ENCODE measurements at places on chromosomes 3 and 15. TPM values are rescaled to one million over a fixed set of nuclear protein-coding genes. Genes with fewer than 3 reads are reported as not detected.

The COL7A1 gene
- 0.88 TPM for total RNA-seq

The CADPS gene
- 0.82 TPM for total RNA-seq

The SLC6A20 gene
- not detected for total RNA-seq

GRCh38 chr3:127478922-127479321, 111.6 kb downstream of the TPRA1 start:
- H3K4me1 ChIP-seq, result no peaks in the 10 kb centered on the region
- no peaks in the 10 kb centered on the region for H3K27me3 ChIP-seq

GRCh38 chr15:63560741-63561448, 36.3 kb upstream of the FBXL22 start:
- H3K27ac ChIP-seq, result no peak overlapping the region
- H3K36me3 ChIP-seq, result no peaks in the 10 kb centered on the region
- H3K4me3 ChIP-seq, result no peak overlapping the region
- H3K27me3 ChIP-seq, result no peaks in the 10 kb centered on the region
- no peak for DNase-seq

DNA sequence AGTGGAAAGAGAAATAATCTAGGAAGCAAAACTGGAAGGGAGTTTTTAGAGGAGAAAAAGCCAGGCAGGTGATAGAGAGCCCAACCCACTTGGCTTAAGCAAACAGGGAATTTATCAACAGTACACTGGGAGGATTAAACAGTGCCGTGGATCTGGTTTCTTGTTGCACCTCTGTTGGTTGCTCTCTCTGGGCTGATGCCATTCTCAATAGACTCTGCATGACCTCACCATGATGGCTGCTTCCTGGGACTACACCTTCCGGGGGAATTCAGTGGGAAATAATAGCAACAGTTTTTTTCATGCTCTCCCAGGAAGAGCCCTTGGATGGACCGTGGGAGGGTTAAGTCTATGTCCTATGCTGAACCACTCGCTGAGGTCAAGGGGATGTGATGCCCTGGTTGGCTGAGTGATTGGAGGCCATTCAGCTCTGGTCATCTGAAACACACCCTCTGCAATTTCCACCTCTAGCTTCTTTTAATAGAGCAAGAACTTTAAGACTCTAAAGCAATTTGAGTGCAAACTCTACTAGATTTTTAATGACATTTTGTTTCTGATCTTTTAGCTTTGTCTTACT, 74.2 kb downstream of the EPHB1 start:
- H3K4me3 ChIP-seq, result no peak overlapping the region
- H3K27ac ChIP-seq, result no peak overlapping the region
- DNase-seq, result no peak
- no peaks in the 10 kb centered on the region for H3K27me3 ChIP-seq

- no peak overlapping the region for H3K27ac ChIP-seq
- H3K4me1 ChIP-seq, result no peaks in the 10 kb centered on the region
- no peak for DNase-seq
- H3K4me3 ChIP-seq, result no peak overlapping the region
Observed at GRCh38 chr15:25884370-25884769, 21.2 kb upstream of the ATP10A start.

DNA sequence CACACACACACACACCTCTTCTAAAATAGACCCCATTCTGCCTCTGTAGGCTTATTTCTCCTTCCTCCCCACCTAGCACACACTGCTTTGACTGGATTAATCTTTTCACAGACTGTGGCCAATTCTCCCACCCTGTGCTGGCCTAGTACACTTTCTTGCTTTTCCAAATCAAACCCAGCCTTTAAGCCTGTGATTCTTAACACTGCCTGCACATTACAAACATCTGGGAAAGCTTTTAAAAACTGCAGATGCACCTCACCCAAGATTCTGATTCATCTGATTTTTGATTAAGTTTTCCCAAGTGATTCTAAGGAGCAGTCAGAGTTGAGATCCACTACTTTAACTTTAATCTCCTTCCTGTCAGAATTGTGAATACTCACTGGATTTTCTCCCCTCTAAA, 12.8 kb downstream of the CSNK1G1 start:
- no peaks in the 10 kb centered on the region for H3K4me1 ChIP-seq
- no peak overlapping the region for H3K4me3 ChIP-seq
- DNase-seq, result no peak
- H3K36me3 ChIP-seq, result no peaks in the 10 kb centered on the region
- H3K27me3 ChIP-seq, result no peaks in the 10 kb centered on the region

GRCh38 chr15:30962659-30963058, 28.8 kb downstream of the MTMR10 start:
- no peaks in the 10 kb centered on the region for H3K4me1 ChIP-seq
- H3K4me3 ChIP-seq, result no peak overlapping the region
- no peaks in the 10 kb centered on the region for H3K27me3 ChIP-seq
- no peak overlapping the region for H3K27ac ChIP-seq

GRCh38 chr3:120469882-120470301, 19.1 kb upstream of the FSTL1 start:
- no peaks in the 10 kb centered on the region for H3K27me3 ChIP-seq
- no peak overlapping the region for H3K27ac ChIP-seq
- H3K36me3 ChIP-seq, result no peaks in the 10 kb centered on the region

GRCh38 chr15:66745530-66746230, 43.6 kb downstream of the SMAD6 start:
- H3K4me3 ChIP-seq, result no peak overlapping the region
- no peaks in the 10 kb centered on the region for H3K36me3 ChIP-seq
- no peak for DNase-seq
- peaks cover 5% of the 10 kb centered on the region for H3K4me1 ChIP-seq
- H3K27me3 ChIP-seq, result no peaks in the 10 kb centered on the region

GRCh38 chr3:112409041-112409440, 76.1 kb downstream of the CD200 start:
- no peak for DNase-seq
- no peak overlapping the region for H3K27ac ChIP-seq
- H3K36me3 ChIP-seq, result no peaks in the 10 kb centered on the region
- no peaks in the 10 kb centered on the region for H3K4me1 ChIP-seq
- no peaks in the 10 kb centered on the region for H3K27me3 ChIP-seq
- no peak overlapping the region for H3K4me3 ChIP-seq

GRCh38 chr3:129688271-129688895, 81.9 kb upstream of the PLXND1 start:
- no peaks in the 10 kb centered on the region for H3K36me3 ChIP-seq
- H3K4me1 ChIP-seq, result no peaks in the 10 kb centered on the region
- H3K27me3 ChIP-seq, result no peaks in the 10 kb centered on the region
- peak overlapping the region; percentile 50 for H3K27ac ChIP-seq
- H3K4me3 ChIP-seq, result no peak overlapping the region

GRCh38 chr3:66140743-66141372, 79.9 kb upstream of the SLC25A26 start:
- DNase-seq, result no peak
- no peaks in the 10 kb centered on the region for H3K36me3 ChIP-seq
- no peaks in the 10 kb centered on the region for H3K27me3 ChIP-seq
- H3K4me3 ChIP-seq, result no peak overlapping the region
- no peak overlapping the region for H3K27ac ChIP-seq
- no peaks in the 10 kb centered on the region for H3K4me1 ChIP-seq

- H3K4me3 ChIP-seq, result no peak overlapping the region
- no peaks in the 10 kb centered on the region for H3K36me3 ChIP-seq
- no peaks in the 10 kb centered on the region for H3K27me3 ChIP-seq
- no peak overlapping the region for H3K27ac ChIP-seq
- DNase-seq, result no peak
Observed at GRCh38 chr3:20097015-20097414, 56.8 kb downstream of the KAT2B start.

DNA sequence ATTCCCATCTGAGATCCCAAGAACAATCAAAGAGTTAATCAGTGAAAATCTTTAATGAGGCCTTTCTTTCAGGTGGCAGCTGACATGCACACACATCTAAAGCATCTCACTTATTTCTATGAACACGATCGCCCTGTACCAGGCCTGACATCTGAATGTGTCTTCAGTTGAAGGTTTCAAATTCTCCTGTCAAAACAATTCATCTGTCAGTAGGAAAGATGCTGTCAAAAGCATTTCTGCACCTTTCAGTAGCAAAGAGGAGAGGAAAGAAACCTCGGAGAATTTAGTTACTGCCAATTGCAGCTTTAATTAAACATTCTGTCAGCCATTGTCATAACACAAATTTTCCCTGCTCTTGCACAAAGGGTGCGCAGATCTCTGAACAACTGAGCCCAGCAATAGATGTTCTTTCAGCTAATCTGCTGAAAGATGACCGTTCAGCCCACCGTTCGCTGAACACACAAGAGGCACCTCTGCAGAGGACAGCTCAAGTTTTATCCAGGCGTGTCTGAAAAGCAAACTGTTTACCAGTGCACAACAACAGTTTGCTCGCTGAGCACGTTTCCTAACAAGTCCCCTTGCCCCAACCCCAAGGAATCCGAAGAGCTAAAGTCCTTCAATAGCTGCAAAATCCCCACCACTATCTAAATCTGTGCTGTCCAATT, 34.1 kb downstream of the LRIG1 start:
- H3K27me3 ChIP-seq, result no peaks in the 10 kb centered on the region
- DNase-seq, result no peak
- H3K27ac ChIP-seq, result no peak overlapping the region
- no peak overlapping the region for H3K4me3 ChIP-seq
- no peaks in the 10 kb centered on the region for H3K36me3 ChIP-seq
- no peaks in the 10 kb centered on the region for H3K4me1 ChIP-seq

GRCh38 chr3:49273825-49274532, 3.1 kb downstream of the C3orf62 start:
- H3K4me1 ChIP-seq, result peaks cover 9% of the 10 kb centered on the region
- H3K27ac ChIP-seq, result no peak overlapping the region
- H3K4me3 ChIP-seq, result no peak overlapping the region
- H3K27me3 ChIP-seq, result no peaks in the 10 kb centered on the region
